ENCODE measurements at places on chromosomes 4 and X. TPM values are rescaled to one million over a fixed set of nuclear protein-coding genes. Genes with fewer than 3 reads are reported as not detected.

DNA sequence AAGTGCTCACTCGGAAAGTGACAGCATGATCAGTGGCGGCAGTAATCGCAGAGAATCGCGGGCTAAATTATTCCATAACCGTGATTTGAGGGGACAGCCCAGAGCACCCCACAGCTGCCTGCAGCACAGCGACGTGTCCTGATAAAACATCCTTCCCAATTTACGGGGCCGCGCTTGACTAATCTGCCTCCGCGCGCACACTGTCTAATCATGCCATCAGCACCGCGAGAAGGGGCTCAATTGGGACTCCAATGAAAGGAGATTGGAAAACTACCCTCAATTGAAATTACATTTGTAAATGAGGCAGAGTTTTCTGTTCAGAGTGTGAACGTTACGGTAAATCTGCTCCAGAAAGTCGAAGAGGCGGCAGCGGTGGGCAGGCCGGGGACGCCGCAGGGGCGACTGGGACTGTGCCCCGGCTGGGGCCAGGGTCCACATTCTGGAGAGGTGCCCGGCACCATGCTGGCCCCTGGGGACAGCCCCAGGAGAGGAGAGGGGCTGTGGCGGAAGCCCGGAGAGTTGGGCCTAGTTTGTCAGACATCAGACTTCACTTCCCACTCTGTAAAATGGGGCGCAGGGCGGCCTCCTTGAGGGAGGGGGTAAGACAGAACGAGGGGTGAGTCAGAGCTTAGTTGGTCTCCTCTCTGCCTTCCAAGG is 107.7 kb downstream of the FAM53A start:
- H3K27me3 ChIP-seq = peaks cover 13% of the 10 kb centered on the region
- no peak overlapping the region for H3K4me3 ChIP-seq
- H3K36me3 ChIP-seq = no peaks in the 10 kb centered on the region
- peak; percentile 40 for DNase-seq
- peaks cover 7% of the 10 kb centered on the region for H3K4me1 ChIP-seq
- H3K27ac ChIP-seq = no peak overlapping the region

GRCh38 chr4:1164040-1164439 is 8.3 kb downstream of the SPON2 start:
- H3K4me1 ChIP-seq = no peaks in the 10 kb centered on the region
- H3K4me3 ChIP-seq = no peak overlapping the region
- DNase-seq = no peak
- peaks cover 39% of the 10 kb centered on the region for H3K27me3 ChIP-seq
- H3K27ac ChIP-seq = no peak overlapping the region

GRCh38 chr4:88352062-88352740 is 26.5 kb upstream of the HERC6 start:
- H3K4me3 ChIP-seq = peak overlapping the region; percentile 60
- no peak overlapping the region for H3K27ac ChIP-seq
- no peaks in the 10 kb centered on the region for H3K27me3 ChIP-seq

GRCh38 chr4:8182858-8183725 is 16.0 kb upstream of the SH3TC1 start:
- no peaks in the 10 kb centered on the region for H3K36me3 ChIP-seq
- peaks cover 4% of the 10 kb centered on the region for H3K4me1 ChIP-seq
- DNase-seq = no peak
- no peaks in the 10 kb centered on the region for H3K27me3 ChIP-seq

DNA sequence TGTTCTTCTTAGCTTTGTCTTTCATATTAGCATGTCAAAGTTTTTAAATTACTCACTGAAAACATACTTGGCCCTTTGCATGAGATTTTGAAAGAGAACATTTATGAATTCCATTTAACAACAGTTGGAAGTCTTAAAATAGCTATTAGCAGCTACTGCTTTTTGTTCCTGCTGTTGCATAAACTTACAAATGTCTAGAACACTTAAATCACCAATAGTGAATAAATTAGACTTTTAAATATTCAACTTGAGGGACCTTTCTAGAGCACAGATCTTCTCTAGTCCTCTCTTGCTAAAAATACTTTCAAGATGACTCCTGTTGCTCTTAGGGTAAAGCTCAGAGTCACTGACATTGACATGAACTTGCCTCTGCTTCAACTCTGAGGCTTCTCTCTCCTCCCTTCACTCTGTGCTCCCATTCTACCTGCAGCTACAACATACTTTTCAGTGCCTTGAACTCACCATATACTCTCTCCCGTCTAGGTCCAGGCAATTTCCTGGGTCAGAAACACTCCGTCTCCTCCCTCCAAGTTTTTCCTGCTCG is 15.8 kb upstream of the TXK start:
- no peak for DNase-seq
- H3K4me3 ChIP-seq = no peak overlapping the region

DNA sequence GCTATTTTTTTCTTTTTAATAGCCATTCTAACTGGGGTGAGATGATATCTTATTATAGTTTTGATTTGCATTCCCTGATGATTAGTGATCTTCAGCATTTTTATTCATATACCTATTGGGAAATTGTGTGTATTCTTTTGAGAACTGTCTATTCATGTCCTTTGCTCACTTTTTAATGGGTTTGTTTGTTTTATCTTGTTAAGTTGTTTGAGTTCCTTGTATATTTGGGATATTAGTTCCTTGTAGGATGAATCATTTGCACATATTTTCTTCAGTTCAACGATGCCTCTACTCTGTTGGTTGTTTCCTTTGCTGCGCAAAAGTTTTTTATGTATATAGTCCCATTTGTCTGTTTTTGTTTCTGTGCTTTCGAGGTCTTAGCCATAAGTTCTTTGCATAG is 43.1 kb upstream of the DRP2 start:
- H3K4me1 ChIP-seq = no peaks in the 10 kb centered on the region
- no peak overlapping the region for H3K27ac ChIP-seq
- H3K4me3 ChIP-seq = no peak overlapping the region
- H3K36me3 ChIP-seq = no peaks in the 10 kb centered on the region
- no peak for DNase-seq

DNA sequence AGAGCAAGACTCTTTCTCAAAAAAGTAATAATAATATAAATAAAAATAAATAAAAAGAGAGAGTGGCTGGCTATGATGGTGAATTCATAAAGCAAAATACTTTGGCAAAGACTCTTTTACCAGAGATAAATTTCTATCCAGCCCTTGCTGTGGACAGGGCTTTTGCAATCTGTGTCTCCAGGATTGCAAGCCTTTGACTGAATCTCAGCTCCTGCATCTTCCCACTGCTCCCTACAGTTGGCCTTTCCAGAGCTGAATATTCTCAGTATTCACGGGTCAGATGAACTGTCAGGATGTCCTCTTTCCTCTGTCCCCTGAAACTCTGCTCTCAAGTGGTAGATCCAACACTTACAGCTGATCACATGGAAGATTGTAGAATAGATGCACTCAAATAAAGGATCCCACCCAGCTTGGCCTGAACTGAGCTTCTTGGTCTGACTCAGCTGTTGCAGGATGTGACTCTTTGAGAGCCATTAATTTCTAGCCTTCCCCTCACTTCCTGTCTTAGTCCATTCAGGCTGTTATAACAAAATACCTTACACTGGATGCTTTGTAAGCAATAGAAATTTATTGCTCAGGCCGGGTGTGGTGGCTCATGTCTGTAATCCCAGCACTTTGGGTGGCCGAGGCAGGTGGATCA is 123.4 kb upstream of the GUCY1A1 start:
- H3K36me3 ChIP-seq = no peaks in the 10 kb centered on the region
- H3K4me1 ChIP-seq = no peaks in the 10 kb centered on the region
- no peak overlapping the region for H3K4me3 ChIP-seq

GRCh38 chr4:99833756-99834155 is 17.1 kb downstream of the DAPP1 start:
- H3K4me1 ChIP-seq = no peaks in the 10 kb centered on the region
- no peaks in the 10 kb centered on the region for H3K36me3 ChIP-seq
- H3K4me3 ChIP-seq = no peak overlapping the region
- no peak for DNase-seq

DNA sequence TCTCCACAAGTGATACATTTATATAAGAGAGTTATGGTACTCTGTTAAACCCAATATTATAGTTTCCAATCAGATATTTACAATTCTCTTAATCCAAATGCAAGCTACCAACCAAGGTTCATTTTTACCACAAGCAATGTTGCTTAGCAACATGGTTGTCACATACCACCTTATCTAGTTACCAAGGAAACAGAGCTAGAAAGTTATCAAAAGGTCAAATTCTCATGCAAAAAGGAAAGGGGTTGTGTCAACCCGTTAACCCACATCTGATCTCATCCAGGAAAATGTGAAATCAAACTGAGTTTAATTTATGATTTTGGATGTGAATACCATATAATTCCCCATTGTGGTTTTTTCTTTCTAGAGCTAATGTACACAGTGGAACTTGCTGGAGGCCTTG is 274.1 kb upstream of the MAGEB2 start:
- H3K27me3 ChIP-seq = no peaks in the 10 kb centered on the region
- H3K36me3 ChIP-seq = no peaks in the 10 kb centered on the region
- no peak for DNase-seq
- H3K27ac ChIP-seq = no peak overlapping the region
- no peak overlapping the region for H3K4me3 ChIP-seq
- H3K4me1 ChIP-seq = peaks cover 6% of the 10 kb centered on the region

GRCh38 chrX:112736310-112736709 is 56.6 kb upstream of the LHFPL1 start:
- DNase-seq = no peak
- H3K4me1 ChIP-seq = no peaks in the 10 kb centered on the region
- H3K4me3 ChIP-seq = no peak overlapping the region
- no peaks in the 10 kb centered on the region for H3K27me3 ChIP-seq
- no peak overlapping the region for H3K27ac ChIP-seq
- no peaks in the 10 kb centered on the region for H3K36me3 ChIP-seq

GRCh38 chrX:17567187-17567586 is 170.1 kb upstream of the SCML1 start:
- no peaks in the 10 kb centered on the region for H3K27me3 ChIP-seq
- no peaks in the 10 kb centered on the region for H3K4me1 ChIP-seq
- no peaks in the 10 kb centered on the region for H3K36me3 ChIP-seq
- H3K27ac ChIP-seq = no peak overlapping the region

DNA sequence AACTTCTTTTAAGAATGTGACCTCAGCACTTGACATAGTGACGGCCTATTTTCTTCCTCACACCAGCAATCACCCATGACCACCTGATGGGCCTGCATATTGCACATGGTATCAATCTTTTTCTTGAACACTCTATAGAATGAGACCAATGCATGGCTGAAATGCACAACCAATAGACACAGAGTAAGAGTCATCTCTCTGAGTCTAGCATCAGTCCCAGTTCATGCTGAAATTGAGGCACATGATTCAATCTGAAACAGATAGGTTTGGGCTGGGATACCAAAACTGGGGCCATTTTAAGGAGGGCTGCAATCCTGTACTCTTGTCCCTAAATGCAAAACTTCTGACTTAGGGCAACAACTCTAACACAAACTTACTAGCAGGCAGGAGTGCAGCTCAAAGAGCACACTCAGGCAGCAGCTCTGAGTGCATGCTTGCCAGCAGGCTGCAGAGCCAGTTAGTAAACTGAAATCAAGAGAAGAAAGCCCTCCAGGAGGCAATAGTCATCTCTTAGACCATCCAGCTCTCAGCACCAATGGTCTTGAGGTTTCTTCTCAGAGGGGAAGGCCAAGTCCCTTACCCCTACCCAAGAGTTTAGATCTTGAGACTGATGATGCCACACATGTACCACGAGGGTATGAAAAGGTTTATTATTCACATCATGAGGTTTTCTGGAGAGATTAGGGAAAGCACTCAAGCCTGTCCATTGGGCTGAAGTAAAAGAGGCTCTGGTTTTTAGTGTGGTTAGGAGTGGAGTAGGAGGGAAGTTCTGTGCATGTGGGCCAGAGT is 24.7 kb upstream of the GPR101 start:
- no peaks in the 10 kb centered on the region for H3K36me3 ChIP-seq
- no peak for DNase-seq
- H3K27me3 ChIP-seq = peaks cover 32% of the 10 kb centered on the region
- H3K4me1 ChIP-seq = no peaks in the 10 kb centered on the region
- no peak overlapping the region for H3K4me3 ChIP-seq

DNA sequence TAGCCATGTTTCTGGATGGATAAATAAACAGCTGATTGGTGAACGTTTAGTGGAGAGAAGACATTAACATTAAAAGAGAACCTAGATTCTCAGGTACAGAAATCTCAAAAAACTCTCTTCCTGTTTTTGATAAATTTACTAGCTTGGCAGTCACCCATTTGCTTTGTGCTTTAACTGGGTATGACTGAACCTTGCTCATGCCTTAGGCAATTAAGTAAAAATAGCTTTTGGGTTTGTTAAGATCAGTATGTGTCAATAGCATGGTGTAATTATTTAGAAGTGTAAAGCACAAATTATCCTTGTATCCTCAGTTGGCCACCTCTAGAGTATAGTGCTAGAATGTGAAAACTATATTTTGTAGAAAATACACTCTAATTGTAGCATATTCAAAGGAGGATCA is 200.0 kb downstream of the CFAP299 start:
- H3K36me3 ChIP-seq = no peaks in the 10 kb centered on the region
- H3K27ac ChIP-seq = no peak overlapping the region
- DNase-seq = no peak
- no peak overlapping the region for H3K4me3 ChIP-seq
- peaks cover 4% of the 10 kb centered on the region for H3K4me1 ChIP-seq

DNA sequence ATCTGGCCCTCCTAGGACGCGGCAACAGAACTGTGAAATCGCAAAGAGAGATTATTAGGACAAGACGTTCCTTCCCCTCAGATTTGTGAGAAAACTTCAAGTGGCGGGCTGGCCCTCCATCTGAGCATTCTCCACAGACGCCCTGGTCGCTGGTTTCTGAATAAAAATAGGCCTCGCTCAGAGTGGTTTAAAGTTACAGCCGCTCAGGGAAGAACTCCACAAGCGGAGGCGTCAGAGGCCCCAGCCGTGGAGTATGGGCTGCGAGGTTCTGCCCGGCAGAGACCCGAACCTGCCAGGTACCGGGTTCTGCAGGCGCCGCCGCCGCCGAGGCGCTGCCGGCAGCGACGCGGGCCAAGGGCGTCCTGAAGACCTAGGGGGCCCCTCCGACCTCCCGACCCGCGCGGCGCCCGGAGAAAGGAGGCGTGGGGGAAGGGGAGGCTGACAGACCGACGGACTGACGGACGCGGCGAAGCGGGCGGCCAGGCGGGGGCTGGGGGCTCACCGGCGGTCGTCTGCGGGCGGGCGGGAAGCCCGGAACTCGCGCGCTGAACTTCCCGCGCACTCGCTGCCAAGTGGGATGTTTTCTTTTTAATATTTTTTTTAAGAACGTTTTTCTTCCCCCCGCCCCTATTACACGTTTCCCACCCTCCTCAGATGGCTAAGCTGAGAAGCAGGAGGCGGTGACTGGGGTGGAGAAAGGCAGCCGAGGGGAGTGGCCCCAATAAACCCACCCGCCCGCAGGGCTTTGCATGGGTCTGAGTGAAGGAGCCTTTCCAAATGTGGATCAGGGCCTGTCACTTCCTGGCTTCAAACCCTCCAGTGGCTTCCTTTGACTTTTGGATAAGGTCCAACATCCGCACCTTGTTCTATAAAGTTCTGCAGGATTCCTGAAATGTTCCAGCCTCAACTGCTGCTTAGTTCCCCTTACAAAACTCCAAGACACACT is at the start of gene PABPC4L:
PABPC4L (minus strand) TSS at position 574 of the 946 bp plus-strand sequence. CDS start 770 bp downstream, outside the sequence.
- H3K27me3 ChIP-seq = no peaks in the 10 kb centered on the region
- H3K4me3 ChIP-seq = peak within 1 kb of the TSS; percentile 75
- no peaks in the 10 kb centered on the region for H3K36me3 ChIP-seq

HPGDS gene
- not detected for total RNA-seq

CCDC120 gene
- 13.0 TPM for total RNA-seq

FAM236C gene
- total RNA-seq = not detected

ATOH1 gene
- total RNA-seq = 1.6 TPM

BRS3 gene
- not detected for total RNA-seq

CPZ gene
- 33.6 TPM for total RNA-seq

ZXDB gene
- 8.5 TPM for total RNA-seq

TCEAL7 gene
- 19.7 TPM for total RNA-seq

CXCL10 gene
- total RNA-seq = not detected
